Endodermal cell (in vitro differentiated cells): ENCODE measurements at places on chromosomes 7 and 10. TPM values are rescaled to one million over a fixed set of nuclear protein-coding genes. Genes with fewer than 3 reads are reported as not detected.
A peak's percentile ranks its signal among the peaks of the same experiment; 100 is the strongest.

The SLC18A3 gene
- total RNA-seq = not detected in 2 replicates

DNA sequence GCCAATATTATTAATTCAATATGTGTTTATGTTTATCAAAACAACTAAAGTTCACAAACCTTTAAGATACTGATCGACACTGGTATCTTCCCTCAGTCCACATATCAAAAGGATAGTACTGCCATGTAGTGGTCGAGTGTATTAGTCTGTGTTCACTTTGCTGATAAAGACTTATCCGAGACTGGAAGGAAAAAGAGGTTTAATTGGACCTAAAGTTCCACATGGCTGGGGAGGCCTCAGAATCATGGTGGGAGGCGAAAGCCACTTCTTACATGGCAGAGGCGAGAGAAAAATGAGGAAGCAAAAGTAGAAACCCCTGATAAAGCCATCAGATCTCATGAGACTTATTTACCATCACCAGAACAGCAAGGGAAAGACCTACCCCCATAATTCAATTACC is 325.4 kb upstream of the PHF14 start:
- no peak for DNase-seq
- H3K4me3 ChIP-seq = no peak overlapping the region

GRCh38 chr10:504121-504611 is 185.3 kb downstream of the DIP2C start:
- H3K36me3 ChIP-seq = no peaks in the 10 kb centered on the region
- no peak for DNase-seq
- no peak overlapping the region for H3K27ac ChIP-seq
- H3K4me1 ChIP-seq = no peaks in the 10 kb centered on the region

- DNase-seq = no peak
- no peak overlapping the region for H3K4me3 ChIP-seq
- no peaks in the 10 kb centered on the region for H3K27me3 ChIP-seq
- no peak overlapping the region for H3K27ac ChIP-seq
Observed at GRCh38 chr7:47988496-47989386, 9.3 kb upstream of the HUS1 start.

GRCh38 chr10:68271196-68271882 is 39.4 kb upstream of the ATOH7 start:
- H3K4me1 ChIP-seq = peaks cover 2% of the 10 kb centered on the region
- H3K27ac ChIP-seq = peak overlapping the region; percentile 25
- H3K4me3 ChIP-seq = no peak overlapping the region
- DNase-seq = peak; percentile 65
- peaks cover 6% of the 10 kb centered on the region for H3K27me3 ChIP-seq

- no peaks in the 10 kb centered on the region for H3K27me3 ChIP-seq
- no peak overlapping the region for H3K27ac ChIP-seq
- DNase-seq = no peak
- no peak overlapping the region for H3K4me3 ChIP-seq
Observed at GRCh38 chr10:128003521-128003920, 96.6 kb downstream of the PTPRE start.

- H3K4me3 ChIP-seq = no peak overlapping the region
- no peaks in the 10 kb centered on the region for H3K36me3 ChIP-seq
- H3K4me1 ChIP-seq = peaks cover 12% of the 10 kb centered on the region
- H3K27ac ChIP-seq = peak overlapping the region; percentile 78
Observed at GRCh38 chr10:17022896-17023295, 106.7 kb downstream of the CUBN start.
